Kidney (tissue), 22 donors: ENCODE measurements at places on chromosomes 1 and 21. TPM values are rescaled to one million over a fixed set of nuclear protein-coding genes. Genes with fewer than 3 reads are reported as not detected.

AMY1C gene
- not detected for total RNA-seq

RUNX3 gene
- 7.9 TPM for total RNA-seq

SLAMF1 gene
- 3.3 TPM for total RNA-seq

CLCNKA gene
- total RNA-seq, result 7.8 TPM

DNA sequence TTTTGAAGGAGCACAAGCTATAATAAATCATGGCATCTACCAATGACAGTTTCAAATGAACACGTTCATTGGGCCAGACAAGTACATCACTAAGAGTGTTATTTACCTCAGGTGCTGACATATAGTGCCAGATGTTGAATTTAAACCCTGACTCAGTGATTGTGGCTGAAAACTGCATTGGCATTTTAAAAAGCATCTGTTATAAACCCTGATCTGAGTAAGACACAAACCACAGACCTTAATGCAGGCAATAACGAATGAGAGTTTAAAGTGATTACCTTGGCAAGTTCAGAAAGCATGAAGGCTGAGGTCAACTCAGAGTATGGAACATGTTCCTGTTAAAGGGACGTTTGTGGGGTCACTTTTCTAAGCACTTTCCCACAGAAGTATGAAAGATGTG lies 865.1 kb upstream of the TMPRSS15 start:
- DNase-seq, result peak; percentile 17

- no peak for DNase-seq
Measured at GRCh38 chr1:21121764-21122471, 54.8 kb downstream of the EIF4G3 start.

DNA sequence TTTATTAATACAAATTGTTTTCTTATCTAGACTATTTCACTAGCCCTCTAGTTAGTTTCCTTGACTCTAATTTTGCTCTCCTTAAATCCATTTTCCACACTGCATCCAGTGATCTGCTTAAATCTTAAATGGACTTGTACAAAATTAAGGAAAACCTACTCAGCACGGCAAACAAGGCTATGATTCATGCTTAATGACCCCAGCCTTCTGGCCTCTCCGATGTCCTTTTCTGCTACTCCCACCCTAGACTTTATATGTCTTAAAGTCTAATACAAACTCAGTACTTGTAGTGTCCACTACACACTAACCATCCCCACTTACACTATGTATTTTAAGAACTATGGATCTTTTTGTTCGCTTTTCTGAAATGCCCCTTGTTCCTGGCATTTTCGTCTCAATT lies 2.2 kb downstream of the TMED5 start:
- DNase-seq, result no peak

- no peak for DNase-seq
Measured at GRCh38 chr1:207807690-207808321, 56.0 kb downstream of the CD46 start.

DNA sequence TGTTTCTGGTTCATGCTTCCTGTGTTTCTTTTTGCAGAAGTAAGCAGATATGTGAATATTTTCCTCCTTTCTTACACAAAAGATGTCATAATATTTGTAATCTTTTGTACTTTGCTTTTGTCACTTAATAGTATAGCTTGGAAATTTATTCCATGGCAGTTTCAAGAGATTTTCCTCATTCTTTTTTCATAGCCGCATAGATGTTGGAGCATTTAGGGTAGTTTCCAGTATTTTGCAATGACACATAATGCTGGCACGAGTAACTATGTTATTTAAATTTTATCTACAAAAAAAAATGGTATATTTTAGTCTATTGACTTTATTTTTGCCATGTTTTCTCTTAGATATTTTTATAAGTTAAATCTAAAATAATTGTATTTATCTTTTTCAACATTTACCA lies 40.7 kb downstream of the AGO3 start:
- DNase-seq, result no peak

DNA sequence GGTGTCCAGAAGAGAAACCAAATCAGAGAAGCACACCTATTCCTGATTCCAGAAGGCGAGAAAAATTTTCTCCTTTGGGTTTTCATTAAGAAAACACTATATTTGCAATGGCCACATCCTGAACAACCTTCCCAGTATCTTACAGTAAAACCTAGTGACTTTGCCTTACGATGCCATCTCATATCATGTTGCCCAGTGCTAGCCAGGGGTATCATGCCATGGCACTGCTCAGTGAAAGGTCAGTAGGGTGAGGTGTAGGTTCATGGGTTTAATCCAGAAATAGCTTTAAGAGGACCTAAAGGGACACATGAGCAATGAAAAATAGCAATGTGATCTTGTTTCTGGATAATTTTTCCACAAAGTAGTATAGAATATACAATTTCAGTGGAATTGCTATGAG lies 7.2 kb downstream of the TLCD4 start:
- no peak for DNase-seq

DNA sequence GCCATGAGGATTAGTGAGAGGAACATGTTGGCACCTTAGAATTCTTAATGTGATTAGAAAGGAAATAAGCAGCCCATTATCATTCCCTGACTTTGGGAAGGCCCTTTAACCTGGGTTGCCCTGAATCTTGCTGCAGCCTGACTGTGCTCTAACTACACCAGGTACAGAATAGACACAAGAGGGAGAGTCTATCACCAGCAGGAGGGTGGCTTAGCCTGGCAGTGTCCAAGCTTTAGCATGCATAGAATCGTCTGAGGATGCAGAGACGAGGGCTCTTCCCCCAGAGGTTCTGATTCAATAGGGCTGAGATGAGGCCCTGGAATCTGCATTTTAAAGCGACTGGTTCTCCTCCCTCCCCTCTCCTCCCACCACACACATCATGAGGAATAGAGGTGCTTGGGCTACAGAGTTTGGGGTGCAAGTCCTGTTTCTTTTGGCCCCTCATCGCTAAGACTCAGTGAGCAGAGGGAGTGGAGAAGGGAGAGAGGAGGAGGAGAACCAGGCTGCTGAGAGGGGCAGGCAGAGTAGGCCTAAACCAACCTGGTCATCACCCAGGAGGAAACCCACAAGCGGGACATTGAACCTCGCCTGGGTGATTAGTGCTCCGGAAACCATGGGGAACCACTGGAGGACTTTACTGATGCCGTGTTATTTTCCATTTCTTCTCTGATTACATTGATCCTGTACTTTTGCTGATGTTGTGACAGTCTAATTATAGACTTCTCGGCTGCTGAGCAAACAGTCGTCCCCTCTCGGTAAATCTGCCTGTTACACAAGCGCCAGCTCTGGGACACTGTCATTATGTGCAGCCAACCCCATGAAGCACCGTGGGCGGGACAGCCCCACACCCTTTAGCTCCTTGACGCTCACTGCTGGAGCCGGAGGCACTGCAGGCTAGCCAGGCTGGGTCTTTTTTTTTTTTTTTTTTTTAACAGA lies 6.3 kb upstream of the TENT5C start:
- no peak for DNase-seq

DNA sequence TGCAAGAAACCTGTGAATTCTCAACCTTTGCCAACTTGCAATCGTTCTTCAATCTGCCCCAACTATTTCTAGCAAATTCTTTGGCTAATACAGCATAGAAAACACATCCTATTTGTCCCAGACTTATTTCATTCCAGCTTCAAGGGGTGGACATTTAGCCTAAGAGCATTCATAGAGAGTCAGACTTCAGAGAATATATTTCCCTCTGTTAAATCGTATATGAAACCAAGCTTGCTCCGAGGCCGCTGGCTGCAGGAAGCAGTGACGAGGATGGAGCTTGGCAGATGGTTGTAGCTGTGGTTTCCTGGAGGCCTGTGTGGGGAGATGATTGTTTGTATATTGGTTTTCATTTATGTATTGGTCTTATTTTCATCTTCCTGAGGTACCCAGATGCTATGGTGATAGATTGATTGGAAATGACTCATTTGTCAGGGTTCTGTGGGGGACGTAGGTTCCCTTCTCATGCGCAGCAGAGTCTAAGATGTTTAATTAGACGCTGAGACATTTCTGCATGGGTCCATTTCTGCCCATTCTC lies 26.1 kb downstream of the MAN1C1 start:
- DNase-seq, result no peak

DNA sequence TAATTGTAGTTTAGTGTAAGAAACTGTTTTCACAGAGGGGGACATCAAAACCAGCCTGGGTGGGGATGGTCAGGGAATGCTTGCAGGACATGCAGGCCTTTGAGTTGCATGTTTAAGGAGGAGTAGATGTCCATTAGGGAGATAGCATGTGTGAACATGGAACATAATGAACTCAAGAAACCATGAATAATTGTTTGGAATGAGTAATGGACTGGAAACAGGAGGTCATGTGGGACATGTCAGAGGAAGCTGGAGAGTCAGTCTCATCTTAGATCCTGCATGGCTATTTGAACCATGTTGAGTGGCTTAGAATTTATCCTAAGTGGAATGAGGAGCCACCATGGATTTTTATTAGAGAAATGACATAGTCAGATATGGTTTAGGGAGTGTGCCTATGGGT lies 86.4 kb downstream of the RPE65 start:
- DNase-seq, result no peak

DNA sequence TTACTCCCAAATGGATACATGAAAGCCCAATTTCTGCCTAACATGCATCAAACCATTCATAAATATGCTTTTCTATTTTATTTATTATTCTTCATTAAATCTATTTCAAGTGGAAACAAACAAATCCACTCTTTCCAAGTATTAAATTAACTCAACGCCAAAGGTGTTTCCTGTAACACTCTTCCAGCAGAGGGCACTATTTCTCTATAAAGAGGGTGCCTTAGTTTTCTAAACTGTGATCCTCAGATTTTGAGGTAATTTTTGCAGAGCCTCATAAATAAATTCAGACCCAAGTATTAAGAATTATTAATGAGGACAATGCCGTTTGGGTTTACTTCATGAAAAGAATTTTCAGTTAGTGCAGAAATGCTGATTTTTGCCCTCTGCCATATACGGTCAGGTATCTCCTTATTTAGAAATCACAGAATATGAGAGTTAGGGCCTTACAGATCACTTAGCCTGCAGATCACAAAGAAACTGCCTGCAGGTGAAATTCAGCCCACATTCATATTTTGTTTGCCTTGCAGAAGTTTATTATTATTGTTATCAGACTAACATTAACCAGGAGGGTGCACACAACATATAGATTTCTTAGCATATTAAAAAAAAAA lies 40.1 kb upstream of the MYSM1 start:
- DNase-seq, result no peak

DNA sequence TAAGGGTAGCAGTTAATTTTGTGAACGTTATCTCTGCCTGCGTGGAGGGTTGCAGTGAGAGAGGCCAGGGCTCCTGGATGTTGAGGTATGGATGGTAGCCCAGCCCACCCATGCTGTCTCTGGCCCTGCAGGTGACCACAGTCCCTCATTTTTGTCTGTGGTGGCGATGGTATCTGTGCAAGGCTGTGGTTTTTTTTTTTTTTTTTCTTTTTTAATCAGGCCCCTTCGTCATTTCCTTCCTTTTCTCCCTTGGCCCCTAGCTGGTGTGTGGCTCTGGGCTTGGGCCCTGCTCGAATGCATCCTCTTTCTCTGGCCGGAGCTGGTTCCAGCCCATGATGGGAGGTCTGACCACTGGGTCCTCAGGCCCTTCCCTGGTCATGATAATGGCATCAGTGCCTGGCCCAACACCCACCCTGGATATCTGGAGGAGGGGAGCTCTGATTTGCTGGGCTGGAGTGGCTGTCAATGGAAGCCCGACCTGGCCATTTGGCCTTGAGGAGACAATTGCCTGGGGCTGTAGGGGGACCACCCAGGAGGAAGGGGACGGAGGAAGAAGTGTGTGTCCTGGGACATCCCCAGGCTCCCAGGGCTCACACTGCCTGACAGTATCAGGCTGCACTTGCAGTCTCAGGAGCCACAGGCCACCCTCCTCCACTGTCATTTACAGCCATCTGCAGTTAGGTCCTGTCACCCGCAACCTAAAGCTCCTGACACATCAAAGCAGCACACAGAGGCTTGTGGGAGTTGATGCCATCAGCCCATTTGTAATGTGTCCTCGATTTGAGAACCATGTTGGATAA lies 8.1 kb upstream of the RNF187 start:
- no peak for DNase-seq

DNA sequence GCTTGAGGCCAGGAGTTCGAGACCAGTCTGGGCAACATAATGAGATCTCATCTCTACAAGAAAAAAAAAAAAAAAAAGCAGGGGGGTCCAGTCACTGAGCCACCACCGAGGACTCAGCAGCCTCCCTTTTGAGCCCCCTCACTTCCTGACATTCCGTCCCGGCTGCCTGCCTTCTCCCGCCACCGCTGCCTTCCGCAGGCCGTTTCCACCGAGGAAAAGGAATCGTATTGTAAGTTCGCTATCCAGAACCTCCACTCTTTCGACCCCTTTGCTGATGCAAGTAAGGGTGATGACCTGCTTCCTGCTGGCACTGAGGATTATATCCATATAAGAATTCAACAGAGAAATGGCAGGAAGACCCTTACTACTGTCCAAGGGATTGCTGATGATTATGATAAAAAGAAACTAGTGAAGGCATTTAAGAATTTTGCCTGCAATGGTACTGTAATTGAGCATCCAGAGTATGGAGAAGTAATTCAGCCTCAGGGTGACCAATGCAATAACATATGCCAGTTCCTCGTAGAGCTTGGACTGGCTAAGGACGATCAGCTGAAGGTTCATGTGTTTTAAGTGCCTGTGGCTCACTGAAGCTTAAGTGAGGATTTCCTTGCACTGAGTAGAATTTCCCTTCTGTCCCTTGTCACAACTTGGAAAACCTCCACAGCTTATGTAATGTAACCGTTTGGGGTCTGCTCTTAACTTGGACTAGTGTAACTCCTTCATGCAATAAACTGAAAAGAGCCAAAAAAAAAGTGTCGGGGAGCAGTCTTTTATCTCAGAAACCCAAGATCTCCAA lies 55.6 kb downstream of the GLUL start:
- no peak for DNase-seq
